ENCODE measurements at places on chromosomes 12 and 14.
A peak's percentile ranks its signal among the peaks of the same experiment; 100 is the strongest.

DNA sequence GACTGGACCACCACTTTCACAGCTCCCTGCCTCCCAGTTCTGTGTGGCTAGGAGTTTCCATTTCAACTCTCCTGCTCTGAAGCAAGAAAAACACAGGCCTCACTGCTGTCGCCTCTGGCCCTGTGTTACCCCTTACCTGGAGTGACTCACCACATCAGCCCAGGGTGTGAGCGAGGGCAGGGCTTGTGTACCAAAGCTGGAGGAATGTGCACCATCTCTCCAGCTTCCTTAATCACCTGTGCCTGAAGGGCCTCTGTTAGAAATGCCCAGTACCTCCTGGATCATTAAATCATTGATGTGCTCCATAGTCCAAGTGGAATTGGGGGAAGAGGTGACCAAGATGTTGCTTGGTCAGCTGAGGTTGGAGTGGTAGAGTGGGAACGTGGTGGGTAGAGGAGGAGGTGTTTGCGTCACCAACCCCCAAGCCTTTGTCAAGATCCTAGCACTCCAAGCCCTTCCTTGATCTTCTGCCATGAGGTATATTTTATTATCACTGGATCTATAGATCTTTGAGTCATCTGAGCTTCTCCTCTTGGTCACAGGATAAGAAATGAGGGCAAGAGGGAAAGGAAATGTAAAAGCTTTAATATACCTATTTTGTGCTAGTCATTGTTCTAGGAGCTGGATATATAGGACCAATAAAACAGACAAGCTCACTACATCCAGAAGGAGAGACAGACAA lies 51.3 kb downstream of the SSPN start:
- no peak for DNase-seq

DNA sequence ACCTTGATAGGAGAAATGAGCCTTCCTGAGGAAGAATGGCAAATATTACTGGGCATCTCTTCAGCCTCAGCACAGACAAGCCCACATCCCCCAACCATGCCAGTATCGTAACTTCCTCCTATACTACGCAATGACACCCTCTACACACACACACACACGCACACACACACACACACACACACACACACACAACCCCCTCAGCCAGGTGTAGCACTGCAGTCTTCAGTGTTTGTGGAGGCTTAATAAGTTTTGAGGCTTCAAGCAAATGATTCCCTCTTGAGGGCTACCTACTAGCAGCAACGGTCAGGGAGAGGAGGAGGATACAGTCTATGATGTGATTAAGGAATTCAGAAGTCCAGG lies 1.6 kb downstream of the DGKA start:
- DNase-seq: peak; percentile 10

DNA sequence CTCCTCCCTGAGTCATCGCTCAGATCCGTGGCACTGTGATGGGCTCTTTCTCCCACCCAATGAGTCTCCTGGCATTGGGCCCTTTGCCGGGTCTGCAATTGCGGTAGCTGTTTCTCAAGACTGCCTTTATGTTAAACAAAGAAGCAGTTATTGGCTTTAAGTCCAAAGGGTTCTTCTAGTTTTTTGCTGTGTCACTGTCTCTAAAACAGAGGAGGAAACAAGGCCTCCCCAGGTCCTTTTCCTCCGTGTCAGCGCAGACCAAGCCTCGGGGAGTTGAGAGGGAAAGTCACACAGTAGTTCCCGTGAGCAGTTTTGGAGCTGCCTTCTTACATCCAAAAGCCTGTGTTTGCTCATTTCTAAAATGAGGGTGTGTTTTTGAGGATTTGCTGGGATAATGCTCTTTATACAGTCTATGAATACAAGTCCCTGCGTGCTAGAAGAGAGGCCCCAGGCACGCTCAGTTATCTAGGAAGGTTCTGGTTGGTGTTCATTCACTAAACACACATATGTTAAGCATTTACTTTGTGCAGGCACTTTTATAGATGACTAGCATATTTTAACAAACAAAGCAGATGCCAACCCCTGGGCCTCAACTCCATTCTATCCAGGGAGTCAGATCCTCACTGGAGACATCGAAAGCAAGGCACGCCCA lies 126.0 kb upstream of the PZP start:
- no peak for DNase-seq

DNA sequence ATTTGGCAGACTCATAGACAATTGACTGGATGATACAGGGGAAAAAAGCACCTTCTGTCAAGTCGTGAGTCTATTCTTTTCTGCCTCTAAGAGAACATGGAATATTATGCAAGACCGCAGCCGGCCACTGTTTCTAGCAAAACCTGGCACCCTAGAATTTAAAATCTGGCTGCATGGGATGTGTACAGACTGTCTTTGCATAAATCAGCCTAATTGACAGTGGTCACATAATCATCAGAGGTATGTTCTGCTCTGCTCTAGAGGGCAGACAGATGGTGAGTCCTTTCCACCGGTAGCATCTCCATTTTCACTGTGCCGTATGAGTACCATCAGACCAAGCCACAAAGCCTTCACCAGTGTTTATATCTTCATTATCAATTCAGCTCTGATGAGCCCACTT lies 80.6 kb downstream of the KCNK10 start:
- no peak for DNase-seq

Measured in pons (tissue), 1 donor.